ENCODE measurements at places on chromosomes 7 and 10. TPM values are rescaled to one million over a fixed set of nuclear protein-coding genes. Genes with fewer than 3 reads are reported as not detected.

Gene HECTD2
- 2.2 TPM for total RNA-seq

Gene C7orf57
- 0.14 TPM for total RNA-seq

Gene DNAJC2
- total RNA-seq, result 26.4 TPM

Gene OR6B1
- total RNA-seq, result not detected

Gene GPR146
- 4.1 TPM for total RNA-seq

Gene TAS2R3
- 2.9 TPM for total RNA-seq

Gene SKAP2
- total RNA-seq, result 16.0 TPM

Gene SOSTDC1
- total RNA-seq, result not detected

Gene SCIN
- 0.69 TPM for total RNA-seq

Gene SLC16A9
- 0.09 TPM for total RNA-seq

Gene TUBB8
- not detected for total RNA-seq

Gene SLF2
- 45.1 TPM for total RNA-seq

Gene PPP1R17
- total RNA-seq, result not detected

Gene ASB10
- not detected for total RNA-seq

Gene OR9A2
- not detected for total RNA-seq

Gene MSS51
- total RNA-seq, result 4.8 TPM

Gene PRPS1L1
- not detected for total RNA-seq

Gene MBL2
- not detected for total RNA-seq

Gene PRLHR
- not detected for total RNA-seq

Gene HSPA12A
- total RNA-seq, result 0.06 TPM

Gene ABCC2
- 2.5 TPM for total RNA-seq

Gene HEPACAM2
- not detected for total RNA-seq

Gene CFAP69
- total RNA-seq, result 0.33 TPM

Gene KNDC1
- 0.40 TPM for total RNA-seq

Gene FXYD4
- not detected for total RNA-seq

Gene FOXK1
- 41.7 TPM for total RNA-seq

Gene PARD3
- total RNA-seq, result 0.48 TPM

Gene METTL27
- total RNA-seq, result 0.69 TPM

Gene LRMDA
- total RNA-seq, result not detected

Gene CREB5
- not detected for total RNA-seq

Gene HPSE2
- 0.14 TPM for total RNA-seq

Gene CLRN3
- total RNA-seq, result not detected

Gene SUMF2
- 147 TPM for total RNA-seq

Gene ERVW-1
- total RNA-seq, result not detected

Gene VSTM4
- not detected for total RNA-seq

Gene LMOD2
- not detected for total RNA-seq
